Left cardiac atrium (tissue), 4 donors: ENCODE measurements at places on chromosomes 6 and 20. TPM values are rescaled to one million over a fixed set of nuclear protein-coding genes. Genes with fewer than 3 reads are reported as not detected.

The WFDC12 gene
- total RNA-seq, result not detected

The ABHD16A gene
- total RNA-seq, result 33.5 TPM

The ACTL10 gene
- total RNA-seq, result 0.47 TPM

The CHRNA4 gene
- total RNA-seq, result 0.31 TPM

The WTAP gene
- 57.4 TPM for total RNA-seq

The CRIP3 gene
- total RNA-seq, result 1.5 TPM

The PNPLA1 gene
- total RNA-seq, result not detected

The TOMM6 gene
- 131 TPM for total RNA-seq

The NDRG3 gene
- 32.7 TPM for total RNA-seq

The BPIFB4 gene
- total RNA-seq, result not detected

The TRIM31 gene
- total RNA-seq, result not detected

The AKIRIN2 gene
- total RNA-seq, result 34.0 TPM

The HLA-DOB gene
- total RNA-seq, result 0.24 TPM

- no peak for DNase-seq
These were observed 8.1 kb downstream of the FYN start for GRCh38 chr6:111865049-111865585.

DNA sequence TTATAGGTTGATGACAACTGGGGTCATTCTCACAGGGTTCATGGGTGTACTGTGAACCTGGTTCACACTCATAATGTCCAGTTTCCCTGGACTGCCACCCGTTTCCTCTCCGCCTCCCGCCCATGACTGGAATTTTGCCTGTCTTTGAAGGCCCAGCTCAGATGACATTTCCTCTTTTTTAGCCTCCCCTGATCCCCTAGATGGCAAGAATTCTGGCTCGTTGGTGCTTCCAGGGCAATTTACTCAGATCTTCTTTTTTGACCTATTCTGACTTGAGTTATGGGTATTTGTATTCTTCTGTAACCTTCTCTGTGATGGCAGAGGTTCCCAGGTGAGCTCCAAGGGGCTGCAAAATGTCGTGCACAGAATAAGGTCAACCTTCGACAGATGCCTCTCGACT is 5.7 kb upstream of the CITED2 start:
- no peak for DNase-seq

DNA sequence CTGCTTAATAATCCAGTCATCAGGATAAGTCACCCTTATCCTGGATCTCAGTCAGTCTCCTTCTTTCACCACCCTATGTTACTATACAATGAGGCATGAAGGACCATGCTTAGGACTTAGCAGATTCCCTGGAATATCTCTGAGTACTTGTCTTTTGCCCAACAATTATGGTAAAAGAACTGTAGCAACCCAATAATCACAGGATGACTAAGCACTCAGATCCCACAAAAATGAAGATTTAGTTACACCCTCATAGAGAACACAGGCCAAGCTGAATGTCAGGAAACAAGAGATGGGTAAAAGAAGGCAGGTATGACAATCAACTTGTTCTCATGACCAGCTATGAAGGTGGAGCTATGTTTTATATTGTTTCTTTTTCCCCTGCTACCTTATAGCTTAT is 91.4 kb downstream of the EDN1 start:
- no peak for DNase-seq

- DNase-seq, result no peak
These were observed 297.7 kb upstream of the MAN1A1 start for GRCh38 chr6:119647309-119647708.

GRCh38 chr6:148724428-148724827 is 22.4 kb upstream of the UST start:
- no peak for DNase-seq

GRCh38 chr6:137299681-137300080 is 80.5 kb upstream of the IFNGR1 start:
- no peak for DNase-seq

GRCh38 chr6:162099685-162100084 is 627.9 kb downstream of the PRKN start:
- peak; percentile 59 for DNase-seq

- no peak for DNase-seq
These were observed 36.4 kb upstream of the FAM83B start for GRCh38 chr6:54810147-54810546.

GRCh38 chr6:67952121-67952520 is 683.0 kb upstream of the ADGRB3 start:
- no peak for DNase-seq

DNA sequence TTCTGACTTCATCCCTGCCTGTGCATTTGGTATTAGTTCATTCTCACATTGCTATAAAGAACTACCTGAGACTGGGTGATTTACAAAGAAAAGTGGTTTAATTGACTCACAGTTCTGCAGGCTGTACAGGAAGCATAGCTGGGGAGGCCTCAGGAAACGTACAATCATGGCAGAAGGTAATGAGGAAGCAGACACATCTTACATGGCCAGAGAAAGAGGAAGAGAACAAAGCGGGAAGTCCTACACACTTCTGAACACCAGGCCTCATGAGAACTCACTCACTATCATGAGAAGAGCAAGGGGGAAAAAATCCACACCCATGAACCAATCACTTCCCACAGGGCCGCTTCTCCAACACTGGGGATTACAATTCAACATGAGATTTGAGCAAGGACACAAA is 303.9 kb downstream of the CBLN4 start:
- no peak for DNase-seq

- DNase-seq, result peak; percentile 93
These were observed 226.2 kb downstream of the TTLL2 start for GRCh38 chr6:167550941-167551627.

DNA sequence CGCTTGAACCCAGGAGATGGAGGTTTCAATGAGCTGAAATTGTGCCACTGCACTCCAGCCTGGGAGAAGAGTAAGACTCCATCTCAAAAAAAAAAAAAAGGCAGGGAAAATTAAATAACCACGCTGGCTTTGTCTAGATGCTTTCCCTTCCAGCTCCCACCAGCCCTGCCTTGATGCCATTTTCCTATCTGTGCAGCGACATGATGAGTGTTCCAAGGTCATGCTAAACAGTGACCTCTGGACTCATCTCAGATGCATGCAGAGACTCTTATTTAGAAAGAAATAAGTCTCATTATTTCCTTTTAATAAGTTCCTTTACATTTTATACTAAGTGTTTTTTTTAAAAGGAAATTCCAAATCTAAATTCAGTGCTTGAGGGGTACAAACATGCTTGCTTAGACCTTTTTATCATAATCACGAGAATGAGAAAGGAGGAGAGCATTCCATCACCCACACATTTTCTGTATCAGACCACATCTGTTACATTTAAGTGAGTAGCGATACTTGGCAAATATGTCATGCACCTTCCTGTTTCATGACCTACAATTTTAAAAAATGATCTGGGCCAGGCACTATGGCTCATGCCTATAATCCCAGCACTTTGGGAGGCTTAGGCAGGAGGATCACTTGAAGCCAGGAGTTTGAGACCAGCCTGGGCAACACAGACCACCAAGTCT is 101.1 kb upstream of the RREB1 start:
- DNase-seq, result no peak

DNA sequence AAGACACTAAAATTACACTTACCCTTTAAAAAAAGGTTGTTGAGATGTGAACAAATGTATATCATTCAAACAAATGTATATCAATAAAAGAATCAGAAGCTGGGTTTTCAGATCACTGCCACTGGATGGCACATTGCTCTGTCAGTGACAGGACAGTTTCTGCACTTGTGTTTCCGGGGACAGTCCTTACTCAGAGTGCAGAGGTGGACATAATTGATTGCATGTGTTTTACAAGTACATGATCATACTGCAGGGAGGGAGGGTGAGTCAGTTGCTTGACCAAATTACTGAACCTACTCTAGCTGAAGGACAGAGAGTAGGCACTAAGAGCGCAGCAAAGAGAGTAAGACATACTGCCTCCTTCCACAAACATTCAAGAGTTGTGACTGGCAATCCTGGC is 302.3 kb downstream of the TENT5A start:
- no peak for DNase-seq

- DNase-seq, result no peak
These were observed 8.4 kb upstream of the CBFA2T2 start for GRCh38 chr20:33481431-33481941.

GRCh38 chr6:53894091-53894490 is 99.3 kb downstream of the LRRC1 start:
- DNase-seq, result no peak

GRCh38 chr6:162562041-162562440 is 165.5 kb downstream of the PRKN start:
- no peak for DNase-seq

DNA sequence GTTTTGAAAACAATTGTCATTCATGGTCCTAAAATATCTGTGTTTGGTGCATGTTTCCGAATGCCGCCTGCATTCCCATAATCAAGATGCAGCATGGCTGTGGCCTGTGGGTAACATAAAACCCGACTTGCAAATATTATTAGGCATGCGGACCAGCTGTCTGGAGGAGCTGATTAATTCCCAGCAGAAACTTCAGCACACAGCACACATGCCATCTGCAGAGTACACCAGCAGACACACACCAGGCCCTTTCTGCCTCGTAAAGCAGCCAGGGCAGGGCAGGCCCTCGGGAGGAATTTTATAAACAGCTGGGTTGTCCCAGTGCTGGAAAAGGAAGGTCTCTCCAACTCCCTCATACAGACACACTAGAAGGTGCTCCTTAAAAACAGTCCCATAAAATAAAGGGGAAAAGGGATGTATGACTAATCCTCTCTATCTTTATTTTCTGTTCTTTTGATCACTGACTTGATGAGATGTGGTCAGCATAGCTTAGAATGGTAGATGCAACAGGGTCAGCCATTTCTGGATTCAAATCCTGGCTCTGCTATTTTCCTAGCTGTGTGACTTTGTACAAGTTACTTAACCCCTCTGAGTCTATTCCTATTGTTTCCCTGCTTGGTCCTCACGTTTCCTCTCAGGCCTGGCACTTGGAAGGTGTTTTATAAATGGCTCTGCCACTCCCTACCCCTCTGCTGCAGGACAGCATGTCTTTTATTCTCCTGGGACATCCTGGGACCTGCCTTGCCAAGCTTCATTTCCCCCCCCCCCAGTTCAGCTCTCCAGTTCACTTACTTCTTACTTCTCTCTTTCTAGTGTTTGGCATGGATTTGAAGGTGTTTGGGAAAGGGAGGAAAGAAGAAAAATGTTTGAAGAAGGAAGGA is 85.9 kb upstream of the TRAF3IP2 start:
- DNase-seq, result no peak

DNA sequence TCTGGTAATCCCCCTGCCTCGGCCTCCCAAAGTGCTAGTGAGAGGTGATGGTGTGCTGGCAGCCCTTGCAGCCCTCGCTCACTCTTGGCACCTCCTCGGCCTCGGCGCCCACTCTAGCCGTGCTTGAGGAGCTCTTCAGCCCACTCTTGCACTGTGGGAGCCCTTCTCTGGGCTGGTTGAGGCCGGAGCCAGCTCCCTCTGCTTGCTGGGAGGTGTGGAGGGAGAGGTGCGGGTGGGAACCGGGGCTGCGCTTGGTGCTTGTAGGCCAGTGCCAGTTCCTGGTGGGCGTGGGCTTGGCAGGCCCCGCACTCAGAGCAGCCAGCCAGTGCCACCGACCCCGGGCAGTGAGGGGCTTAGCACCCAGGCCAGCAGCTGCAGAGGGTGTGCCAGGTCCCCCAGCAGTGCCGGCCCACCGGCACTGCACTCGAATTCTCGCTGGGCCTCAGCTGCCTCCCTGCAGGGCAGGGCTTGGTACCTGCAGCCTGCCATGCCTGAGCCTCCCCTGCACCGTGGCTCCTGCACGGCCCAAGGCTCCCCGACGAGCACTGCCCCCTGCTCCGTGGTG is 189.0 kb upstream of the ASCC3 start:
- no peak for DNase-seq

- DNase-seq, result peak; percentile 43
These were observed 55.8 kb downstream of the CDH4 start for GRCh38 chr20:61307686-61308476.

DNA sequence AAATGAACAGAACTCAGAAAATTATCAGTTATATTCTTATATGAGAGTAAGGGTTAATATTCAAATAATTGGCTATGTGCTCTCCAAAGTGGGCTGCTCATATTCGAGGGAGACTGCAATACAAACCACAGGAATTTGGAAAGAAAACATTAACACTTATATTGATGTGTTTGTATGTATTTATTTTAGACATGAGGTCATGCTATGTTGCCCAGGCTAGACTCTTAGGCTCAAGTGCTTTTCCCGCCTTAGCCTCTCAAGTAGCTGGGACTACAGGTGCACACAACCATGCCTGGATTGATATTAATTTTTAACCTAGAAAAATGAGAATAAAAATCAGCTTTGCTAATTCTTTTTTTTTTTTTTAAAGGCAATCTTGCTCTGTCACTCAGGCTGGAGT is 35.0 kb downstream of the BTBD9 start:
- no peak for DNase-seq

- DNase-seq, result no peak
These were observed 98.0 kb downstream of the ERMARD start for GRCh38 chr6:169849396-169849795.

- DNase-seq, result no peak
These were observed 42.0 kb upstream of the TMEM244 start for GRCh38 chr6:129903082-129903481.

- DNase-seq, result no peak
These were observed 13.9 kb downstream of the AFDN start for GRCh38 chr6:167840526-167841179.

DNA sequence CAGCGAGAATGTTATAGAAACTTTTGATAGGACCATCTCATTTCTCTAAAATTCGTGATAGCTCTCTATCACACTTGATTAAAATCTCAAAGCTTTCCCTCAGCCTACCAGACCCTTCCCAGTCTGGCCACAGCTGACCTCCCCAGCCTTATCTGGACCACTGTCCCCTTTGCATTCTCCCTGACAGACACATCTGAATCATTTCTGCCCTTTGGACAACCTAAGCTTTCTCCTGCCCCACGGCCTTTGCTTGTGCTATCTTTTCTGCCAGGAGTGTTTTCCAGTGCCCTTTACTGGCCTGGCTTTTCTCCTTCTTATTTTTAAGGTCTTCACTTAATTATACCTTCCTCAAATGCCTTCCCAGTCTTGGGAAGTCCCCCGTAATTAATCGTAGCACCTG is 136.0 kb upstream of the RNF24 start:
- DNase-seq, result no peak
